ENCODE measurements at places on chromosomes 6 and 20. TPM values are rescaled to one million over a fixed set of nuclear protein-coding genes. Genes with fewer than 3 reads are reported as not detected.
A peak's percentile ranks its signal among the peaks of the same experiment; 100 is the strongest.

Gene MAN1A1
- total RNA-seq: 38.4 TPM

DNA sequence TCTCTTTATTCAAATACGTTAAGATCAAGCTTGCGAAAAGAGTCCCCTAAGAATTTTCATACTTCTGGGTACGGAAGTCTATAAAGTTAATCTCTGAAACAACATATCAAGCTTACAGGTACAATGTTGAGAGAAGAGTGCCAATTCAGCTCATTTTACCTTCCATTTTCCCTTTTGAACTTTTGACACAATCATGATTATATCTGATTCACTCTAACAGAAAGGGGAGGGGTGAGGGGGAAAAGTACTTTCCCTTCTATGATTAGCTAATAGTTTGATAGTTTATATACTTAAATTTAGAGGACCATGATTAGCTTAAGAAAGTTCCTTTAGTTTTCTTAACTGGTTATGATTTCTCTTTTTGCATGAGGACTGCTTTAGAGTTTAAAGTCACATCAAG lies 33.5 kb downstream of the SNX3 start:
- H3K27me3 ChIP-seq: no peaks in the 10 kb centered on the region
- peaks cover 15% of the 10 kb centered on the region for H3K4me1 ChIP-seq
- DNase-seq: no peak
- no peak overlapping the region for H3K4me3 ChIP-seq

DNA sequence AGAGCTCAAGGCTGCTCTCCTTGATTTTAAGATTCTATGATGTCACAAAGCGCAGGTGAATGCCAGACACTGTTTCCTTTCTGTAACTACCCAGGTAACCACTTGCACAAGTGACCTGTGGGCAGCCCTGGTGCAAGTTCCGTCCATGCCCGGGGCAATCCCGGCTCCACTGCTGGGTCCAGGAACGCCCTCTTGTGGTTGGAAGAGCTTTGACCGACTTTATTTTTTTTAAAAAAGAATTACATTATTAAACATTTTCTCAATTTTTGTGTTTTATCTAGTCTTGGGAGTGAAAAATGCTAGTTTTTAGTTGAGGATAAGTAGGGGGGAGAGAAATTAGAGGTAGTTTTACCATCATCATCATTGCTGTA lies 695.2 kb downstream of the QKI start:
- H3K4me3 ChIP-seq: no peak overlapping the region
- no peaks in the 10 kb centered on the region for H3K27me3 ChIP-seq
- no peaks in the 10 kb centered on the region for H3K4me1 ChIP-seq
- DNase-seq: no peak

Gene OSBPL2
- 27.1 TPM for total RNA-seq

DNA sequence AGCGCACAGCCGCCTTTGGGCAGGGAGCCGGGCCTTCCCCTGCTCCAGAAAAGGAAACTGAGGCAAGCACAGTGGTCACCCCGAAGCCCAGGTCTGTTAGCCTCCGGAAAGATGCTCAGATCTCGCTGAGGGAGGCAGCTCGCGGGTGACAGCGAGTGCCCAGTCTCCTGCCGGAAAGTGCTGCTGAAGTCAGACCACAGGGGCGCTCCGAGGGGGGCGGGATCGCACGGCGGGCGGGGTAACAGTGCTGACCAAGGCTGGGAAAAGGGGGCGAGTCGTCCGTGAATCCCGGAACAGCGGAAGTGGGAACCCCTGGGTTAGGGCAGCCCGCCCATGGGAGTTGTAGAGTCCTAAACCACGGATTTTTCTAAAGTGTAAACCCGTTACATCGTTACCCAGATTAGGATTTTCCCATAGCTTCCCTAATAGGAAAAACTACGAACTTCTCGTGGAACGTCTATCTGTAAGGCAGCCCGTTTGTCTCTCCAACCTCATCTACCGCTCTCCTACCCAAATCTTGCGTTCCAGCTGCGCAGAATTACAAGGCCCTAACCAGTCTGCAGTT lies 504 bp downstream of the VPS16 start:
- H3K4me1 ChIP-seq: peaks cover 27% of the 10 kb centered on the region
- peak overlapping the region; percentile 82 for H3K4me3 ChIP-seq
- H3K27me3 ChIP-seq: no peaks in the 10 kb centered on the region
- DNase-seq: peak; percentile 67

Gene SLC44A4
- not detected for total RNA-seq

GRCh38 chr20:48047447-48047846 lies 262.2 kb upstream of the SULF2 start:
- no peaks in the 10 kb centered on the region for H3K36me3 ChIP-seq
- no peak for DNase-seq
- no peaks in the 10 kb centered on the region for H3K4me1 ChIP-seq
- H3K27ac ChIP-seq: no peak overlapping the region
- H3K27me3 ChIP-seq: peaks cover 10% of the 10 kb centered on the region

- no peak for DNase-seq
- H3K4me3 ChIP-seq: no peak overlapping the region
- H3K4me1 ChIP-seq: peaks cover 6% of the 10 kb centered on the region
- peaks cover 13% of the 10 kb centered on the region for H3K27me3 ChIP-seq
These were observed 673.8 kb upstream of the CITED2 start for GRCh38 chr6:140048202-140048790.

DNA sequence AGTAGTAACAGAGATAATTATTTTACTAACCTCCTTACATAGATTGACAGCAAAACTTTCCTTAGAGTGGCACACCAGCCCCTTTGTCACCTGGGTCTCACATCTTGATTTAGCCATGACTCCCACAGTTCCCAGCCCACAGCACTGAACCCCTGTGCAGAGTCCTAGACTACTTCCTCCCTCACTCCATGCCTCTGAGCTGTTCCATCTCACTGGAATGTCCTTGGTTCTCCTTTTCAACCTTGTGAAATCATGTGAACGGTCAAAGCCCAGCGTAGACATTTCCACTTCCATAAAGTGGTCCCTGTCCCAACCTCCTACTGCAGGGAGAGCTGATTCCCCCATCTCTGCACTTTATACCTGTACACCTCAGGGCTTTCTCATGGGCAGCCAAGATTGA lies 19.7 kb downstream of the CGA start:
- H3K27ac ChIP-seq: no peak overlapping the region
- H3K4me3 ChIP-seq: no peak overlapping the region
- H3K27me3 ChIP-seq: peaks cover 23% of the 10 kb centered on the region
- H3K36me3 ChIP-seq: no peaks in the 10 kb centered on the region
- DNase-seq: no peak
- H3K4me1 ChIP-seq: no peaks in the 10 kb centered on the region

GRCh38 chr20:59561614-59562277 lies 42.6 kb upstream of the PHACTR3 start:
- H3K27me3 ChIP-seq: peaks cover 3% of the 10 kb centered on the region
- no peak overlapping the region for H3K4me3 ChIP-seq
- H3K27ac ChIP-seq: no peak overlapping the region
- peaks cover 9% of the 10 kb centered on the region for H3K4me1 ChIP-seq
- DNase-seq: no peak
- H3K36me3 ChIP-seq: no peaks in the 10 kb centered on the region

Gene COL19A1
- total RNA-seq: 0.40 TPM

Measured in activated CD8-positive, alpha-beta memory T cell treated with anti-CD3 and anti-CD28 coated beads, Interleukin-2, amount 10 ng/mL, durations not matched to agents 7 days and 5 days (primary cell).